ENCODE measurements at places on chromosomes 2 and 18.

GRCh38 chr2:18684206-18685038, 95.1 kb upstream of the NT5C1B start:
- DNase-seq: no peak

GRCh38 chr2:226300196-226300886, 499.3 kb downstream of the IRS1 start:
- no peak for DNase-seq

GRCh38 chr2:120777170-120777751, 41.6 kb downstream of the GLI2 start:
- DNase-seq: no peak

GRCh38 chr2:71454221-71455010, 1.1 kb downstream of the DYSF start:
- DNase-seq: no peak

DNA sequence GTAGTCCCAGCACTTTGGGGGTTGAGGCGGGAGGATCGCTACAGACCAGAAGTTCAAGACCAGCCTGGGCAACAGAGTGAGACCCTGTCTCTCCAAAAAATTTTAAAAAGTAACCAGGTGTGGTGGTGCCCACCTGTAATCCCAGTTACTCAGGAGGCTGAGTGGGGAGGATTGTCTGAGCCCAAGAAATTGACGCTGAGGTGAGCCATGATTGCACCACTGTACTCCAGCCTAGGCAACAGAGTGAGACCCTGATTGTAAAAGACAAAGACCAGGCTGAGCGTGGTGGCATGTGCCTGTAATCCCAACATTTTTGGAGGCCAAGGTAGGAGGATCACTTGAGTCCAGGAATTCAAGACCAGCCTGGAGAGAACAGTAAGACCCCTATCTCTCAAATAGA, 7.8 kb downstream of the ST6GAL2 start:
- no peak for DNase-seq

GRCh38 chr2:181073896-181074295, 93.5 kb downstream of the UBE2E3 start:
- DNase-seq: no peak

DNA sequence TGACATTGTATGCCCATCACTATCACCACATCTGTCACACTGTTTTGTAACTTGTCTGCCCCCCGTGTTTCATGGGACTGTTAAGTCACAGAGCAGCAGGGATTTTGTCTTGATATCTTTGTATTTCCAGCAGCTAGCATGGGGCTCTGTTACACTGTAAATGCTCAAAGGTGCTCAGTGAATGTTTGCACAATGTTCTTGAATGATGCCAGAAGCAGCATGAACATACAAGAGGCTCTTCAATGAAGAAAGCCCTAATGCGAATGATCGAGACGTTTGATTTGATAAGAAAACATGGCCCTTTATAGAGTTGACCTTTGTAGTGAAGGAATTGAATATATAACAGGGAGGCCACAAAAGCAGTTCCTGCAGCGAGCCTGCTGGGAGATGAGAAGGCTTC, 120.9 kb upstream of the TTC39C start:
- DNase-seq: no peak

- DNase-seq: peak; percentile 73
Observed at GRCh38 chr2:231764760-231765159, 16.3 kb downstream of the PDE6D start.

DNA sequence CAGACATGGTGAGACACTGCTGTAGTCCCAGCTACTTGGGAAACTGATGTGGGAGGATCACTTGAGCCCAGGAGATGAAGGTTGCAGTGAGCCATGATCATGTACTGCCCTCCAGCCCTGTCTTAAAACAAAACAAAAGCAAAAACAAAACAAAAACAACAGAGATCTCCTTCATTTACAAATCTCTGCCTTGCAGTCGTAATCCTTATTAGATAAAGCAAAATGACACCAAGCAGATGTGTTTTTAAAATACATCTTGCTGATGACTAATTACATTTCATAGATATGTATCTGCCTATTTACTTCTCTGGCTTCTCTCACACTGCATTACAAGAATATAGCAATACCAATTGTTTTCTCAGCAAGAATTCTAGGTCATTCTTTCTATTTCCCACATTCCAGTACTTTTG, 22.8 kb downstream of the NFE2L2 start:
- DNase-seq: no peak

- DNase-seq: no peak
Observed at GRCh38 chr2:140351692-140352091, 1571.5 kb upstream of the NXPH2 start.

DNA sequence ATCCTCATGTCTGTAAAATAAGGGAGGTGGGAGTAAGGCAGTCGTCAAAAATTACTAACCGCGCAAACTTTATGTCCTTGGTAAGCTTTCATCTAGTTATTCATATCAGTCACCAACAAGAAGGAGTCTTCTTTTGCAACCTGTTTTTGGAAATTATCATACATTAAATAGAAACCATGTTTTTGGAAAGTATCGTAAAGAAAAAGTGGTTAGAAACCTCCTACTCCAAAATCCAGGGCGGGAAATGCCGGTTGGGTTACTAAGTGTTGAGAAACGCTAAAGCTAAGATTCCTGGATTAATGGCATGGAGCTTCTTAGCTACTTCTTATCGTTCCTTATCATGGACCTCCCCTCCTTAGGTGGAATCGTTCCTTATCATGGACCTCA, 778 bp downstream of the BBS5 start:
- DNase-seq: no peak

GRCh38 chr2:105872830-105873229, 128.1 kb downstream of the NCK2 start:
- DNase-seq: no peak

- DNase-seq: no peak
Observed at GRCh38 chr2:186281726-186282125, 204.3 kb upstream of the ZC3H15 start.

- DNase-seq: no peak
Observed at GRCh38 chr2:239898292-239898925, 126.7 kb downstream of the NDUFA10 start.

- DNase-seq: no peak
Observed at GRCh38 chr2:60657673-60658072, 98.4 kb upstream of the PAPOLG start.

DNA sequence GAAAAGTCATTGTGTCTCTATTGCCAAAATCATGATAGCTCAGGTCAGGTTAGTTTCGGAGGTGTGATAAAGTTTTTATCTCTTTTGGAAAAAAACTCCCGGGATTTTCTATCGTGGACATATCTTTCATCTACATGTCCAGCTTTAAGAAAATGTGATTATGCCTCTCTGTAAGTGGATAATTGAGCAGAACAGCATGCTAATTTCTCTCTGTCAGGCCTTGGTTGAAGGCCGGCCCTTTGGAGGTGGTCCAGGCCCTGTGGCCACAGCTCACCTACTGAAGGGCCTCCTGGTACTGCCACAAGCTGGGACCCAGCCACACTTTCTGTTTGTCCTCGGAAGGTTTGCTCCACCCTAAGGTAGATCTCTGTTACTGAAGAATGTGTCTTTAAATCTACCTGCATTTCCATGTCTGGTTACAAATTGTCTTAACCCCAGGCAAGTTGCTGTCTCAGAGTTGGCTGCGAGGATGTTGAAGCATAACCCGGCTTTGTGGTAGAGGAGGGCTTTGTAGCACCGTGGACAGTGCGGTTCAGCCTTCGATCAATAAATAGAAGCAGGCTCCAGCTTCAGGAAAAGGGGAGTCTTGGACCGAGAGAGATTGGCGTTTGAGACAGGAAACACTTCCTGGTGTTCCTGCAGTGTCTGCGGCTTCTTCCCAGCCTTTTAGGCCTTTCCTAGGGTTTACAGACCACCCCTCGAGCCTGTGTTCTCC, 25.5 kb downstream of the TCF7L1 start:
- DNase-seq: no peak

DNA sequence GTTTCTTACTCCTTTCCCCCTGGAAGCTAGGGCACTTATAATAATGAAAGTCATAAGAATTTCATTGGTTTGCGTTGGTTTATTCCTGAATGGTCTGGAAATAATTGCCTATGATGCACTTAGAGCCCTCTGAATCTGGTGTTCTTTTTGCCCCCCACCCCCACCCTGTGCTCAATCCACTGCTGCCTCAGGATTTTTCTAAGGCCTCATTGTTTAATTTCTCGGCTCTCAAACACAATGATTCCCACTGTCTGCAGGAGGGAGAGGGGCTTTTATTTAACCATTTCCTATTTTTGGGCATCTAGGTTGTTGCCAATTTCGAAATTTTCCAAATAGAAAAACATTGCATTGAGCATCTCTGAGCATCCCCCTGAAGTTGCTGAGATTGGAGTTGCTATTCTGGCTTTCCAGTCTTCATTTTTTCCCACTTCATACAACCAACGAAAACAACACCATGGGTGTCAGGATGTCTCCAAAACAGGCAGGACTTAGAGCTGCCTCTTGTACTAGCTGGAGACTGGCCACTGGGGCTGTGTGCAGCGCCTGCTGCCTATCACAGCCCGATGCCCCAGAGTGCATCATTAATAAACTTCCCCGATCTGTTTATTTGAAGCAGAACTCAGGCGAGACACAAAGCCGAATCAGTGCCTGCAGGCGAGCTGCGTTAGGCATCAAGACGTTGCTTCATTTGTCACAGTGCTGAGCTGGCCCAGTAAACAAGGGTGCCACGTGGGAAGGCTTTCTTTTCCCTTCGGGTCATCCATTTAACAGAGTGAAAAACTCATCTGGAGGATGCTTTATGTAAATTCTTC, 1.8 kb upstream of the PCARE start:
- DNase-seq: peak; percentile 95

DNA sequence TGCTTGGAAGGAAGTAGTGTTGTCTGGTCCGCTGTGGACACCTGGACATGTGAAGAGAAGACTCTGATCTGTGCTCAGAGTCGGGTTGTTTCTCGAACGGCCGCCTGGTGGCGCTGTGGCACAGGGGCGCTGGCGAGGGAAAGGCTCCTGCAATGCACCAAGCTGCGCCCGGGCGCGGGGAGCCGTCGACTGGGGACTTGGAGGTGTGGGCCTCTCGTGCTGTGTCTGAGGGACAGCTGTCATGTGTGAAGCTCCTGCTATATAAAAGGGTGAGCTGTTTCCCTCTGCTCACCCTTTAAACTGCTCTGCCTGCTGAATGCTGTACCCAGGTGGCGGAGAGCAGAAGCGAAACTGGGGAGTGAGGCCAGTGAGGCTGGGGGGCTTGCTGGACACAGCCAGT, 44.0 kb downstream of the GNAL start:
- DNase-seq: peak; percentile 74

All from Ammon's horn (tissue), 1 donor.